ENCODE measurements at places on chromosomes 2 and 18. TPM values are rescaled to one million over a fixed set of nuclear protein-coding genes. Genes with fewer than 3 reads are reported as not detected.

DNA sequence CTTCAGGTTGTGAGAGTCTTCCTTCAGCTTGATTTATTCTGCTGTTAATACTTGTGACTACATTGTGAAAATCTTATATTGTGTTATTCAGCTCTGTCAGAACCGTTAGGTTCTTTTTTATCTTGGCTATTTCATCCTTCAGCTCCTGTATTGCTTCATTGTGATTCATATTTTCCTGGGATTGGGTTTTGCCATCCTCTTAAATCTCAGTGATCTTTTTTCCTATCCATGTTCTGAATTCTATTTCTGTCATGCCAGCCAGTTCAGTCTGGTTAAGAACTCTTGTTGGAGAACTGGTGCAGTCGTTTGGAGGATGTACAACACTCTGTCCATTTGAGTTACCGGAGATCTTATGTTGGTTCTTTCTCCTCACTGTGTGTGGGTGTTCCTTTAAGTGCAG, 19.1 kb downstream of the MSTN start:
- H3K27me3 ChIP-seq, result no peaks in the 10 kb centered on the region
- DNase-seq, result no peak
- H3K27ac ChIP-seq, result no peak overlapping the region
- H3K4me3 ChIP-seq, result no peak overlapping the region
- H3K4me1 ChIP-seq, result no peaks in the 10 kb centered on the region
- H3K36me3 ChIP-seq, result no peaks in the 10 kb centered on the region

GRCh38 chr2:145752091-145752806, 1232.3 kb upstream of the ZEB2 start:
- no peaks in the 10 kb centered on the region for H3K27me3 ChIP-seq
- no peaks in the 10 kb centered on the region for H3K36me3 ChIP-seq
- H3K4me1 ChIP-seq, result peaks cover 20% of the 10 kb centered on the region
- no peak for DNase-seq

The CXCR4 gene
- total RNA-seq, result 39.5 TPM

- no peak for DNase-seq
- no peak overlapping the region for H3K27ac ChIP-seq
- no peak overlapping the region for H3K4me3 ChIP-seq
- H3K27me3 ChIP-seq, result no peaks in the 10 kb centered on the region
- no peaks in the 10 kb centered on the region for H3K36me3 ChIP-seq
- H3K4me1 ChIP-seq, result peaks cover 11% of the 10 kb centered on the region
Measured at GRCh38 chr18:26556573-26556972, 8.2 kb upstream of the KCTD1 start.

The NLRC4 gene
- total RNA-seq, result 0.74 TPM

GRCh38 chr18:72180689-72181088, 363.5 kb downstream of the CBLN2 start:
- H3K4me1 ChIP-seq, result no peaks in the 10 kb centered on the region
- no peak for DNase-seq
- H3K36me3 ChIP-seq, result no peaks in the 10 kb centered on the region
- no peaks in the 10 kb centered on the region for H3K27me3 ChIP-seq
- no peak overlapping the region for H3K4me3 ChIP-seq

The MFSD2B gene
- not detected for total RNA-seq

GRCh38 chr2:41040782-41041520, 589.1 kb upstream of the SLC8A1 start:
- no peaks in the 10 kb centered on the region for H3K36me3 ChIP-seq
- H3K4me1 ChIP-seq, result no peaks in the 10 kb centered on the region
- H3K27me3 ChIP-seq, result no peaks in the 10 kb centered on the region
- no peak overlapping the region for H3K4me3 ChIP-seq

DNA sequence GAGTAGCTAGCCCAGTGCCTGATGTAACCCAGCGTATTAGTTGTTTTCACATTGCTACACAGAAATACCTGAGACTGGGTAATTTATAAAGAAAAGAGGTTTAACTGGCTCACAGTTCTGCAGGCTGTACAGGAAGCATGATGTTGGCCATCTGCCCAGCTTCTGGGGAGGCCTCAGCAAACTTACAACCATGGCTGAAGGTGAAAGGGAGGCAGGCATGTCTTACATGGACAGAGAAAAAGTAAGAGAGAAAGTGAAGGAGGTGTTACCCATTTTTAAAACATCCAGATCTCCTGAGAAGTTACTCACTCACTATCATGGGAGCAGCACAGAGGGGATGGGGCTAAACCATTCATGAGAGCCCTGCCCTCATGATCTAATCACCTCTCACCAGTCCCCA, 6.1 kb upstream of the CYRIA start:
- no peaks in the 10 kb centered on the region for H3K36me3 ChIP-seq
- H3K4me3 ChIP-seq, result no peak overlapping the region
- no peak for DNase-seq

All from vagina (tissue), 2 donors.